Glomerular endothelial cell (primary cell): ENCODE measurements at places on chromosomes 13 and 19. TPM values are rescaled to one million over a fixed set of nuclear protein-coding genes. Genes with fewer than 3 reads are reported as not detected.

GRCh38 chr13:39510316-39510695 is 92.7 kb downstream of the LHFPL6 start:
- no peak for DNase-seq

Gene PRKD2
- total RNA-seq, result 96.9 and 142 TPM in 2 replicates

GRCh38 chr19:3132971-3133792 is 2.7 kb upstream of the GNA15 start:
- no peak for DNase-seq

GRCh38 chr19:2805261-2805900 is 14.3 kb upstream of the ZNF554 start:
- DNase-seq, result no peak

DNA sequence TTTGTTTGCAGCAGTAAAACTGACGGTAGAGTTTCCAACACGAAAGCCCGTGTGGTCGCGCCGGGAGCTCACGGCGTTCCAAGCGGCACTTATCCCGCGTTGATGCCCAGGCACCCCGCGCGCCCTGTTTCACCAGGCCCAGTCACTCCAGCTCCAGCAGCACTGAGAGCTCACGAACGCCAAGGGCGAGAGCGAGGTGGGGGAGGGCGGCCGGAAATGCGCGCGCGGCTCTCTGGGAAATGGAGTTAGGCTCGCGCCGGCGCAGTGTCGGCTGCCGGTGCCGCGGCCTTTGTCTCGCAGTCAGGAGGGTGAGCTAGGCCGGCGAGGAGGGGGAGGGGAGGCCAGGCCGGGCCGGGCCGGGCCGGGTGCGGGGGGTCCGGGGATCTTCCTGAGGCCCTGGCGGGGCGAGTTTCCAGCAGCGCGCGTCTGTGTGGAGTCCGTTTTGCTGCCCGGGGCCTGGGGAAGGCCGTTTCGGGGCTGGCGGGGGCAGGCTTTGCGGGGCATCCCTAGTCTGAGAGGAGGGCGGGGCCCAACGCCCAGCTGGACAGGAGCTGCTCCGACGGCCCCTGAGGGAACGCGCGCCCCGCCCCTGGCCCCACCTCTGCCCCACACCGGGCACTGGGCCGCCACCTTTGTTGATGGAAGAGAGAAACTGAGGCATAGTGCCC is at the start of gene ZNF135:
ZNF135 (plus strand) TSS at position 280 of the 668 bp plus-strand sequence. CDS start 721 bp downstream, outside the sequence.
- no peak for DNase-seq

DNA sequence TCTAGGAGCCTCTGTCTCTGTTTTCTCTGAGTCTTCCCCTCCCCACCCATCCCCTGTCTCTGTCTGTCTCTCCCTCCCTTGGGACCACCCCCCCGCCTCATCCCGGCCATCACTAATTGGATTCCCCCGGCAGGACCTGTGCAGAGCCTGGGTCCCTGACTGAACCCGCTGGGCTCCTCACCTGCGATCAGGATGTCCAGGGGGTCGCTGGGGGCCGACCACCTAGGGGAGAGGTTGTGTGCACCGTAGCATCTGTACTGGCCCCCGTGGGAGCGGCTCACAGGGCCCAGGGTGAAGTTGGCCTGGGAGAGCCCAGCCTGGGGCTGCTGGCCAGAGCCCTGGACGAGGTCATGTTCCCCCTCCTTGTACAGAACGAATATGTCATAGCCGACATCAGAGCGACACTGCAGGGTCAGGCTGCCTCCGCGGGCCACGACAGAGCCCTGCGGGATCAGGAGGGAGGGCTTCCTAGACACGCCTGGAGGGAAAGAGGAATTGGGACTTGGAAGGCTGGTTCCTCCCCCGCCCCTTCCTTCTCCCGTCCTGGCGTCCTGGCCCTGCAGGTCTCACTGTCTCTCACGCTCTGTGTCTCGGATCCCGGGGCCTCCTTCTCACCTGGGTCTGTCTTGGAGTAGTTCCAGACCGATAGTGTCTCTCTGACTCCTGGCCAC is 1.8 kb downstream of the LILRB5 start:
- no peak for DNase-seq

Gene CD37
- total RNA-seq, result not detected in 2 replicates

DNA sequence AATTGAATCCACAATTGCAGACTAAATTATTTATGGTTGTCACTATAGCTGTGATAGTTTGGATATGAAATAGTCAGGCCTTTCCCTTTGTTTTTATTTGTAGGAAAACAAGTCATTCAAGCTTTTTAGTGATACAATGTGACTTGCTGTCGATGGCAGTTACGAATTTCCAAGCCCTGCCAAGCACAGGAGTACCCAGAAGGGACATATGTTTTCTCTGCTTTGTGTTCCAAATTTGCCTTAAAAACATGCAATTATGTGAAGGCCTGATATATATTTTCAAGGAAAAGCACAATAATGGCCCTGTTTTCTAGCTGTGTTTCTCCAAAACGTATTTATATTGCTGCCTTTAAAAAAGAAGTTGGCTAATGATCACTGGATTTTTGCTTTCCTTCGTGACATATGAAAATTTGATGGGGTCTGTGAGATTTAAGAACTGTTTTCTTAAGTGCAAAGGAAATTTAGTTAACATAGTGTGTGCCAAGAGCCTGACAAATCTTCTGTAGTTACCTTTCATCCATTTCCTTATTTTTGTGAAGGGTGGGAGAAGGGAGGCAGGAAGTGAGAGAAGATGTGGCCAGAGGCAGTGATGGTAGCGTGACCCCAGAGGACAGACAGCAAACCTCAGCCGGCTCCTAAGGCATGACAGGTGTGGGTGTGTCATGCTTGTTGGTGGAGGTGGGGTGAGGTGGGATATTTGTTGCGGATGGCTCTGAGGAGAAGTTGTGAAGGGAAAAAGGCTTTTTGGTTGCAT is 79.6 kb downstream of the TEX26 start:
- no peak for DNase-seq

Gene KDM4B
- 38.0 and 47.5 TPM in 2 replicates for total RNA-seq

Gene NALCN
- total RNA-seq, result 2.3 and 2.5 TPM in 2 replicates

DNA sequence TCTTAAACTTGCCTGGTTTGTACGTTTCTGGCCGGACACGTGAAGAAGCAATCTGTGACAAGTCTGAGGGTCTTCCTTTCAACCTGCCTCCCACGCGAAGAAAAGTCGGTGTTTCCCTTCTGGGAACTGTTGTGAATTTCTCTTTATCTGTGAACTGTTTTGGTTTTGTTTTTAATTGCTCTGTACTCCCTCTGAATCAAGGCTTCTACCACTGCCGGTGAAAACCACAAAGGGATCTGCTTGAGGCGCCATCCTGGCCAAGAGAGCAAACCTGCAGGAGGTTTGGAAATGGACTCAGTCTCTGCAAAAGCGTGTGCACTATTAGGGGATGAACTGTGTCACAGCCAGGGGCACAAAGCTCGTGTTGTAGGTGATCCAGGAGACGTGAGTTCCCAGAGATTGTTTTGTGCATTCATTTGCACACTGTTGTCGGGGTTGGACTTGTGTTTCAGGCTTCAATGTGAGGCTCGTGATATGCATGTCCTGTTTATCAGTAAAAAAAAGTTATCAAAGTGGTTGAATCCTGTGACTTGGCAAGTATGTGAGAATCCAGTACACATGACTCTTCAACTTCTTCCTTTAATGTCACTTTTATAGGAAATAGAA is 9.7 kb downstream of the SIGLEC8 start:
- no peak for DNase-seq
